ENCODE measurements at places on chromosomes 12 and 14.

- no peak for DNase-seq
These were observed 11.8 kb downstream of the DNM1L start for GRCh38 chr12:32690927-32691326.

DNA sequence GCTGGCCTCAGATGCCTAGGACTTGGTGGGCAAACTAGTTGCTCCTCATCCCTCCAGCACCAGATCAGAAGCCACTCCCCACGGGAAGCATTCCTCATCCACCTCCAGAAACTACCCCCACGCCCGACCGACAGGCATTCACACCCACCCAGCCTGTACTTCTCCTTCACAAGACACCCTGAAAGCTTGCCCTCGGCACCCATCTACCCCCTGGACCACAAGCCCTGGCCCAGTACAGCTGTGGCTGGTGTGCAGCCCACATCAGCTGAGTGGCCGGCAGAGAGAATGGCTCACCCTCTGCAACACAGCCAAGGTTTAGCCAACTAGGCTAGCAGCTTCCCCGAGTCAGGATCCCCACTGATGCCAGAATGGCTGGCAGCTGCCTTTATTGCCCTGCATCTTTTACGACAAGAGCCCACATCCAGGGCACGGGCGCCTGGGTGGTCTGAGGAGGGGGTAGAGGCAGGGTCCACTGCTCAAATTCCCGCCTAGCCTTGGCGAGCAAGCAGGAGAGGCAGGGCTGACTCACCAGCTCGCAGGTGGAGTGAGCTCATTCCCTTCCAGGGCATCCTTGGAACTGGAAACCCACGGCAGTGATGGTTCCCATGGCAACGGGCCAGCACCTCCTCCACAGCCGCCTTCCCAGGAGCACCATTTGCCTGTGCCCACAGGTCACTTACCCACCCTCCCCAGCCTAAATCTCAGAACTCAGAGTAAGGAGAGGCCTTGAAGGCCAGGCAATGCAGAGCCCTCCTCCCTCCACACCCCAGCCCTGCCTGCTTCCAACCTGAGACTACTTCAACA is 17.1 kb downstream of the ACTN1 start:
- DNase-seq = no peak

- no peak for DNase-seq
These were observed 160.1 kb downstream of the TMX1 start for GRCh38 chr14:51400139-51400538.

GRCh38 chr12:51822261-51822616 is 26.3 kb downstream of the FIGNL2 start:
- DNase-seq = no peak

- no peak for DNase-seq
These were observed 21.2 kb upstream of the RNASE4 start for GRCh38 chr14:20662968-20663732.

DNA sequence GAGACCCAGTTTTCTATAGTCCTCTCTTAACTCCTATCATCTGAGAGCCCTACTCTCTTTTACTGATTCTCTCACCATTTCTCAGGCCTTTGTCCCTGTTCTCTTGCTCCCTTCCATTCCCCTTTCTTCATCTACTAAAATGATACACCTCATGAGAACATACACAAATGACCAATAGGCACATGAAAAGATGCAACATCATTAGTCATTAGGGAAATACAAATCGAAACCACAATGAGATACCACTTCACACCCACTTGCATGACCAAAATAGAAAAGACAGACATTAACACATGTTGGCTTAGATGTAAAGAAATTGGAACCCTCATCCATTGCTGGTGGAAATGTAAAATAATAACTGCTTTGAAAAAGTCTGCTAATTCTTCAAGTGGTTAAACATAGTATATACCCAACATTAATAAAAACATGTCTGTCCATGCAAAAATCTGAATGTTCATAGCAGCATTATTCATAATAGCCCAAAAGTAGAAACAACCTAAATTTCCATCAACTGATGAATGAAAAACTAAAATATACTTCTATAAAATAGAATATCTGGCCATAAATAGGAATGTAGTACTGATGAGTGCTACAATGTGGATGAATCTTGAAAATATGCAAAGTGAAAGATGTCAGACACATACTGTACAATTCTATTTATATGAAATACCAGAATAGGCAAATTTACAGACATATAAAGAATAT is 66.0 kb downstream of the DENND5B start:
- DNase-seq = no peak

- peak; percentile 99 for DNase-seq
These were observed 25.9 kb upstream of the LGALS3 start for GRCh38 chr14:55103005-55103640.

DNA sequence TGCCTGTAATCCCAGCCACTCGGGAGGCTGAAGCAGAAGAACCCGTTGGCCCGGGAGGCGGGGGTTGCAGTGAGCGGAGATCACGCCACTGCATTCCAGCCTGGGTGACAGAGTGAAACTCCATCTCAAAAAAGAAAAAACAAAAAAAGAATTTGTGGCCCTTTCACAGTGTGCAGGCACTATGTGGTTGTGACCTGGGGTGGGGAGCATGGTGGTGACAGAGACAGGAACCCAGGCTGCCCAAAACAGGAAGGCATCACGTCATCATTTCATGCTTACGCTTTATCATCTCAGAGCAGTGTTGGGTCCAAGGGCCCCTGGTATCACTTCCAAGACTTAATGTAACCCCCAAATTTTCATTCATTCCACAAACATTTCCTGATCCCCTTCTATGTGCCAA is 175.7 kb upstream of the GSC start:
- DNase-seq = no peak

- DNase-seq = no peak
These were observed 10.5 kb upstream of the NR2C1 start for GRCh38 chr12:95083938-95084337.

DNA sequence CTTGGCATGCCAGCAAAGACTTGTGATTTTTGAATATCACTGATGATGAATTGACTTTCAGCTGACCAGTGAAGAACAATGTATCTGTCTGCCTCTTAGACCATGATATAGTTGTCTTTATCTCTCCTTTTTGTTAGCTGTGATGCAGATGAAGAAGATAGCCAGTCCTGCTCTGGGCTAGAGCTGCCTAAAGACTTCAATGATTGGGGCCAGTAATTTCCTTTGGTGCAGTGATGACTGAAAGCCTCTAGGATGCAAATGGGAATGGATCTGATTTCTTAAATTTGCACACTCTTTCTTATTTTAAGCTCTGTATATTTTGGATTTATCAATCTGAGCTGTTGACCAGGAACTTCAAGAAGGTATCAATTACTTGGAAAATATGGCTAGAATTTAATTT is at the start of gene TAS2R9:
Gene TAS2R9 (minus strand): TSS at position 101 of the 400 bp plus-strand sequence. CDS start 93 bp downstream, at position 8.
- no peak for DNase-seq

GRCh38 chr12:46874642-46875041 is 48.8 kb upstream of the SLC38A4 start:
- DNase-seq = no peak

Data from vagina (tissue), 2 donors.